ENCODE measurements at places on chromosomes 7 and 10. TPM values are rescaled to one million over a fixed set of nuclear protein-coding genes. Genes with fewer than 3 reads are reported as not detected.

TRPV6 gene
- total RNA-seq = not detected

TFEC gene
- 0.83 TPM for total RNA-seq

HTR5A gene
- not detected for total RNA-seq

CRTAC1 gene
- total RNA-seq = not detected

BICC1 gene
- total RNA-seq = not detected

FLNC gene
- not detected for total RNA-seq

DLX5 gene
- not detected for total RNA-seq

SUN3 gene
- total RNA-seq = not detected

PRRT4 gene
- total RNA-seq = 0.96 TPM

OR2A5 gene
- total RNA-seq = not detected

GCK gene
- total RNA-seq = 1.2 TPM

ACSM6 gene
- total RNA-seq = not detected

Data from naive thymus-derived CD8-positive, alpha-beta T cell (primary cell).